ENCODE measurements at places on chromosomes 16 and 17.

DNA sequence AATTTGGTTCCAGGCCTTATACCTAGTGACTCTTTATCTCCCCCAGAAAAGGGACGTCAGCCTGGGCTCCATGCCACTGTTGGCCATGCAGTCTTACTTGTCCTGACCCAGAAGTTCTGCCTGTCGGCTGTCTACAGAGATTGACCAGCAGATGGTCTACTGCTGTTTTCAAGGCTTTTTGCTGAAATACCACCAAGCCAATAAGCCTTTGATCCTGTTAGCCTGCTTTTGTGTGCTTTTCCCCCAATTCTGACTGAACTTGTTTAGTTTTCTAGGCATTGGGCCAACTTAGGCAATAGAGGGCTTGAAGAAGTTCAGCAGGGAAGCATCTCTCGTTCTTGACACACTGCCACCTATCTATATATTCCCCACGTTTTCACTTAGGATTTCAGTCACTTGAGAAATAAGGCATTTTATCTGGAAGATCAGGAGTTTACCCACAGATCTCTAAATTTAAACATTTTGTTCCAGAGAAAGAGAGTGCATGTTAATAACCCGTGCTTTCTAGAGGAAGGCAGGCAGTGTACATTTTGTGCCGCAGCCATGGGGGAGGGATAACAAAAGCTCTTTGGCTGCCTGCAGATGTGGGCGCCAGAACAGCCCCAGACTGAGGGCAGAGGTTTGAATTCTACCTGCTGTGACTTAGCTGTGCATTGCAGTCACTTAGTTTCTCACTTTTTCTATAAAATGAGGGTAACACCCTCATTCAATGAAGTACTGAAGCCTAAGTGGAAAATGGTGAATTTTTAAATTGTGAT, 12.3 kb upstream of the CARMIL2 start:
- no peak for DNase-seq

GRCh38 chr17:45759761-45760160, 24.4 kb upstream of the CRHR1 start:
- DNase-seq, result no peak

DNA sequence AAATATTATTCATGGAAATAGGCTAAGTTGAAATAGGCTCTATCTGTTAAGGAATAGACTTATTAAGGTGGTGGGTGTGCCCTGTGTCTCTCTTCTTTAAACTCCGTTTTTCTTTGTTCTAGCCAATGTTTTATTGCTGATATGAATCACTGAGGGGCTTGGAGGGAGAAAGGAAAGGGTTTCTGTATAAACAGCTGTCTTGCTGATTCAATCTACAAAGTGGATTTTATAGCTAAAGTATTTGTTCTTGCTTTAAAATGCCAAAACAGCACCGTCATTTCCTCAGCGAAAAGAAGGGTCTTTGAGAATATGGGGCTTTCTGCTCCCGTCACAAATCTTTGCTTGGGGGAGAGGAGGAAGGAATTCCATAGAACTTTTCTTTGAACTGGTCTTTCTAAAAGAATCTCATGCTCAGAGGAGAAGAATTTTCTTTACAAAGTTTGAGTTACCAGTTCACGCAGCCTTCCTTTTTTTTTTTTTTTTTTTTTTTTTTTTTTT, 39.3 kb downstream of the MSI2 start:
- DNase-seq, result no peak

DNA sequence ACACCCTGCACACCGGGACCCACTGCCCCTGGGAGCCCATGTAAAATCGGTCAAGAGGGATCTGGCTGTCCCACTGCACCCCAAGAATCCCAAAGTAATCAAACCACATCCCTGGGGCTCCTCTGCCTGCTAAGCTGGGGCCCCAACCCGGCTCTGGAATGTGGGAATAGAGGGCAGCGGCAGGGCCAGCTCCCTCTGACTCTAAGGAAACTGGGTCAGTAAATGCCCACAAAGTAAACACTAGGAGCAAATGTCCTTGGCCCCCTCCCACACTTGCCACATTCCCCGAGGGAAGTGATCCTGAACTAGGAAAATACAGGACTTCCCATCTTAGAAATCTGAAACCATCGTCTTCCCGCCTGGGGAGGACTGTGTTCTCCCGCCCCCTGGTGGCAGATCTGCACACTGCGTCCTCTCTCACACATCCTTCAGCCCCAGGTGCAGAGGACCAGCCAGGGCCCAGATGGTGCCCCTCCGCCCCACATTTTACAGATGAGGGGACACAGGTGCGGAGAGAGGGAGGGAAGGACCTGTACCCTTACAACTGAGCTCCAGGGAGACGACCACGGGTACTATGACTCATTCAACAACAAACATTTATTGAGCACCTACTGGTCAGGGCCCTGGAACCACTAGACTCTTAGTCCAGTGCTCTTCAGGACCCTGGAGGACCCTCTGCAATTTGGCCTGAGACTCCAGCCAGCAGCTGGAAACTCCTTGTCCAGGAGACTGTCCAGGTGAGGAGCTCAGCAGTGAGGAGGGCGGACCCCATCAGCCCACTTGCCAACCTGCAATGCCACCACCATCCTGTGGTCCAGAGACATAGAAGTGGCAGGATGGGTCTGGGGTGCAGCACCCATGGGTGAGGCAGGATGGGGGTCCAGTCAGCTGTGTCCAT, 10.1 kb downstream of the P3H4 start:
- DNase-seq, result peak; percentile 86

DNA sequence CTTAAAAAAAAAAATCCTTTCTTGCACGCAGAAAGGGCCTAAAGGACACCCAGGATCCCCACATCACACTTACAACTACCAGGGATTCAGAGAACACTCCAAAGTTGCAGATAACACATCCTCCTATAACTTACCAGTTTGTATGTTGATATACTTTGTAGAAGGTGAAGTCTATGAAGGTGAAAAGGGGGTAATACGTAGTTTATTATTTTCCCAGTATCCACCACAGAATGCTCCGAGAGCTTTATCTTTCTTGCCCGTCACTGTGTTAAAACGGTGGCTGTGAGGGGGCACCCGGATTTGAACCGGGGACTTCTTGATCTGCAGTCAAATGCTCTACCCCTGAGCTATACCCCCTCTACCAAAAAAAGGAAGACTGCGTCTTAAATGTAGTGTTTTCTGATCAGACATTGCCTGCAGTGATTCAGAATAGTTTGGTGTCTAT, 7.9 kb upstream of the RPL23 start:
- no peak for DNase-seq

GRCh38 chr16:66623755-66624154, 19.3 kb downstream of the CMTM3 start:
- DNase-seq, result no peak

DNA sequence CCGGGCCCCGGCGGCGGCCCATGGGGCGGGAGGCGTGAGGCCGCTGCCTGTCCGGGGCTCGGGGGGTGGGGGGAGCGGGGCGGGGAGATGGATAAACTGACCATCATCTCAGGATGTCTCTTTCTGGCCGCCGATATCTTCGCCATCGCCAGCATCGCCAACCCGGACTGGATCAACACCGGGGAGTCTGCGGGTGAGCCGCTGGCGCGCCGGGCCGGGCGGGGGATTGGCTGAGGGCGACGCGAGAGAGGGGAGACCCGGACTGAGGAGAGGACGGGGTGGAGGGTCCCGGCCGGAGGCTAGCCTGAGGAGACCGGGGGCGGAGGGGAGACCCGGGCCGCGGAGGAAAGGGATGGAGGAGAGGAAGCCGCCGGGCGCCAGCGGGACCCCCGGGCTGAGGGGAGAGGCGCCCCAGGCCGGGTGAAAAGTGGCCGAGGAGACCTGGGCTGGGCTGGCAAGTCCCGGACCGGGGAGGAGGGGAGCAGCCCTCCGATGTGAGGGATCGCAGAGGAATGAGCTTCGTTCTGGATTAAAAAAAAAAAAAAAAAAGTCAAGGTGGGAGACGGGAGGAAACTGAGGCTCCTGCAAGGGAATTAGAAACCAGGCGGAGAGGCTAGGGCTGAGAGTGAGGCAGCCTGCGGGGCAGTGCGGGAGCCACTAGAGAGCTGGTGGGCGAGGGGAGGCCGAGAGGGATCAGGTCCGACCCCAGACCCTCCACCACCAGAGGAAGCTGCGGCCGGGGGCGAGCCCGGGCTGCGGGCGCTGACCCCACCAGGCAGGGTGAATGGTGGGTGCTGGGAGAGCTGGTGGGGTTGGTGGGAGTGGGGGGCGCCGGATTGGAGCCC, 526 bp downstream of the MOSMO start:
- DNase-seq, result peak; percentile 7

- DNase-seq, result no peak
Measured at GRCh38 chr17:5598457-5598856, 14.1 kb upstream of the NLRP1 start.

- DNase-seq, result no peak
Measured at GRCh38 chr16:53678756-53679343, 24.8 kb downstream of the RPGRIP1L start.

DNA sequence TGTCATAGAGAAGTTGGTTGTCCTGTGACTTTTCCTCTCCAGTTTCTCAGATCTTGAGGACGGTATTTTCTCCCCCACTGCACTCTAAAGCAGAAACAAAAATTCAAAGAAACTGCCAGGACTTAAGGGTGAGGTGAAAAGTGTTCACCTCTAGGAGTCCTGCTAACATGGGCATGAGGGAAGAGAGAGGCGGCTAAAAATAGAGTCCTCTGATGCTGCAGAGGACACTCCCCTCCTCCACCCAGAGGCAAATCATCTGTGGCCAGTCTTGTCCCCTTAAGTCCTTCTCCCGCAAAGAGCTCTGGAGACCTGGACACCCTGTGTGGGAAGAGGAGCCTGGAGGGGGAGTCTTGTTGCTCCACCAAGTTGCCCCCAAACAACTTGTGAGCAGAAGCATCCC, 4.7 kb upstream of the DDX19A start:
- DNase-seq, result no peak

- no peak for DNase-seq
Measured at GRCh38 chr17:17722906-17723353, 41.7 kb downstream of the RAI1 start.

GRCh38 chr17:17093764-17094163, 51.5 kb downstream of the MPRIP start:
- DNase-seq, result no peak

GRCh38 chr16:15041271-15042004, 14.4 kb downstream of the NTAN1 start:
- DNase-seq, result peak; percentile 80

GRCh38 chr16:83113317-83113716, 486.5 kb downstream of the CDH13 start:
- peak; percentile 11 for DNase-seq

DNA sequence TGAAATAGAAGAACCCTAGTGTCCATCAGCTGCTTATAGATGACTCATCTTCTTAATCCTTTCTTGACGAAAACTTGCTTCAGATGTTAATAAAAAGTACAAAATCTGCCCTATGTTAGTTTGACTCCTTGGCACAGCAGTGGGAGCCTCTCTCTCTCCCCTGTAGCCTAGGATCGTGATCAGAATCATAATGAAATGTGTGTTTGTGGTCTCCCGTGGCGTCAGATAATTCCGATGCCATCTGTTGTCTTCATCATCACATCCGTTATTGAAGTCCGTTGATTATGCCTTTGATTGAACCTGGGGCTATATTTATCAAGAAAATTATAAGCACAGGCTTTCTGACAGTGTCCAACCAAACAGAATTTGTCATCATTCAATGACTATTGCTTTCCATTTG, 102.5 kb downstream of the BMERB1 start:
- no peak for DNase-seq

Data from muscle of leg (tissue), 16 donors.